ENCODE measurements at places on chromosomes 12 and 14. TPM values are rescaled to one million over a fixed set of nuclear protein-coding genes. Genes with fewer than 3 reads are reported as not detected.

HCAR1 gene
- 0.10 TPM for total RNA-seq

MMP17 gene
- total RNA-seq = 10.1 TPM

PRIM1 gene
- 9.1 TPM for total RNA-seq

RASSF9 gene
- total RNA-seq = 4.2 TPM
